ENCODE measurements at places on chromosomes 2 and 18. TPM values are rescaled to one million over a fixed set of nuclear protein-coding genes. Genes with fewer than 3 reads are reported as not detected.

INO80D gene
- total RNA-seq = 28.4 TPM

RPL37A gene
- total RNA-seq = 478 TPM

NEUROD1 gene
- total RNA-seq = not detected

CHN1 gene
- total RNA-seq = 3.9 TPM

CPS1 gene
- under 0.01 TPM for total RNA-seq

APCDD1 gene
- 142 TPM for total RNA-seq

PLEKHA3 gene
- total RNA-seq = 5.8 TPM

RAD51AP2 gene
- total RNA-seq = not detected

AGXT gene
- total RNA-seq = not detected

SCN2A gene
- total RNA-seq = not detected

All from stomach (tissue), 19 donors.